ENCODE measurements at places on chromosomes 11 and 22.

DNA sequence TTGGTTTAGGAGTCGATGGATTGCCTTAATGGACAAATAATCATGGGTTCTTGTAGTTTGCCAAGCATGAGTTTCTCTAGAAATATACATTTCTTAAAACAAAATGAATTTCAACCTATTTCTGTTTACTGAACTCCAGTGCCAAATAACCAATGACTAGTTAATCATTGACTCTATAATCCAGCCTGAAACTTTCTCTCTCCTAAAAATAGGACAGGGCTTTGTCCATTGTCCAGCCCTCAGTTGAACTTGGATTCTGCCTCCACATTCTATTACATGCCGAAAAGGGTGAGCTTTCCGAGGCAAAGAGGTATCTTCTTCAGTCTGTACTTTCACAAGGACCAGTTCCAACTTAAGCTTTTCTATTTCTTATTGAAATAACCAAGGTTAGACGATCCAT, 23.2 kb upstream of the CAT start:
- no peak for DNase-seq

GRCh38 chr22:22432479-22432878, 76.1 kb downstream of the ZNF280B start:
- no peak for DNase-seq

DNA sequence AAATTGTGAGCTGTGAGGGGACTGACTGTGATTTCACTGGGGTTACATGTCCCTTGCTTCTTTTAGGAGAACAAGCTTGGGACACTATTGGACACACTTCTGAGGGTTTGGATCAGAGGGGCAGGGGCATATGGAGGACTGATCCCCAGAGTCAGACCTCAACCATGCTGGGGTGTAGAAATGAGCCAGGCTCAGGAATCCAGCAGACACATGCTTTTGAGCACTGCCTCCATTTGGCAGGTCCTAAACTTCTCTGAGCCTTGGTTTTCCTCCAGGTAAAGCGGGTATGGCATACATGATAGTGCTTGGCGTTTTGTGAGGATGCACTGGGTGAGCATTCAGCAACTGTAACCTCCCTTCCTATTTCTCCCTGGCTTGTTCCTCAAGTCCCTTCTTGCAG, 74.7 kb downstream of the ADAMTS15 start:
- no peak for DNase-seq

- peak; percentile 69 for DNase-seq
Observed at GRCh38 chr22:36328635-36329253, 59.0 kb downstream of the MYH9 start.

- DNase-seq, result peak; percentile 70
Observed at GRCh38 chr11:88779577-88779976, 286.2 kb downstream of the GRM5 start.

GRCh38 chr11:45374653-45375059, 88.5 kb upstream of the SYT13 start:
- DNase-seq, result no peak

GRCh38 chr11:4825132-4825531, 4.0 kb downstream of the OR51F2 start:
- no peak for DNase-seq
